ENCODE measurements at places on chromosomes 11 and 22.

GRCh38 chr11:123265951-123266350, 70.9 kb upstream of the CLMP start:
- DNase-seq = no peak

GRCh38 chr11:130436171-130436570, 7.8 kb upstream of the ADAMTS8 start:
- no peak for DNase-seq

DNA sequence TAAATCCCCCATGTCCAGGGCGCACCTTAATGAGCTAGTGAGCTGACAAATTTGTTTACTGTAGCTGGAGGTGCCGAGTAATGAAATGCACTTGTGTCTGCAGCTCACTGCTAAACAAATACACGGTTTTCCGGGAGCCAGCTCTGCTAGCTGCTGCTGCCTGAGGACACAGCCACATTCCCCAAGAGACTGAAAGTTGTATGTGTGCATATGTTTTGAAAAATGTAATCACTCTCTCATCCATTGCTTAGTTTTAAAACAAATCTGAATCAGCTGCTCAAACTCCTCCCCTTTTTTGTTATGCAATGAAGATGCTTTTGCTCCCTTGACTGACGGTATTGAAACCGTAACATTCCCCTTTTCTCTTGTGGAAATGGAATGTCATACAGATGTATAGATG, 62.4 kb upstream of the NNMT start:
- peak; percentile 18 for DNase-seq

DNA sequence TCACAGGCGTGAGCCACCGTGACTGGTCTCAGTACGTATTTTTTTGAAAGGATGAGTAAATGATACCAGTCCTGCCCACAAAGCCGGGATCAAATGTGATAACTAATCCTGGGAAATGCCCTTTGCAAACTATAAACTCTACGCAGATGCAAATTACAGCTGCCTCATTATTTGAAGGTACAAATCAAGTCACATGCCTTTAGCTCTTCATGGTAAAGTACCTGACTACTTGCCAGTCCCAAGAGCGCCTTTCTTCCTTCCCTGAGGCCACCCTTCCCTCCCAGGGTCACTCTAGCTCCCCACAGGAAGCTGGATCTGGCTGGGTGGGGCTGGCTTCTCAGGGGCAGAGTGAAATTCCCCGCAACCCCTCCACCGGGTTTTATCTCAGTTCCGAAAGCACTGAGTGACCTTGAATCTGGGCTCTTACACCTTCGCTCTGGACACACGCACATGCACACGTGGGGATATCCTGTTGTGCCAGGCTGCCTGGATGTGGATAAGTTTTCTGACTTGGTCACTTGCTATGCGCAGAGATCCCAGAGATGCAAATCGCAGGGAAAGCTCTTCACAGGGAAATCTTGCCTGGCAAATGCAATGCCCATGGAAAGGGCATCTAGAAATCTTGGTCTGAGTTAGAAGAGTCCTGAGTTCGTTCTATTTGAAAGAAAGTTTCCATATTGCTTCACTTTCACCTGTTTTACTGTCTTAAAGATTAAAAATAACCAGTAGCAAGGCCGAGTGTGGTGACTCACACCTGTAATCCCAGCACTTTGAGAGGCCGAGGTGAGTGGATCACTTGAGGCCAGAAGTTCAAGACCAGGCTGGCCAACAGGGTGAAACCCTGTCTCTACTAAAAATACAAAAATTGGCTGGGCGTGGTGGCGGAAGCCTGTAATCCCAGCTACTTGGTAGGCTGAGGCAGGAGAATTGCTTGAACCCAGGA, 8.5 kb downstream of the A4GALT start:
- DNase-seq = no peak

DNA sequence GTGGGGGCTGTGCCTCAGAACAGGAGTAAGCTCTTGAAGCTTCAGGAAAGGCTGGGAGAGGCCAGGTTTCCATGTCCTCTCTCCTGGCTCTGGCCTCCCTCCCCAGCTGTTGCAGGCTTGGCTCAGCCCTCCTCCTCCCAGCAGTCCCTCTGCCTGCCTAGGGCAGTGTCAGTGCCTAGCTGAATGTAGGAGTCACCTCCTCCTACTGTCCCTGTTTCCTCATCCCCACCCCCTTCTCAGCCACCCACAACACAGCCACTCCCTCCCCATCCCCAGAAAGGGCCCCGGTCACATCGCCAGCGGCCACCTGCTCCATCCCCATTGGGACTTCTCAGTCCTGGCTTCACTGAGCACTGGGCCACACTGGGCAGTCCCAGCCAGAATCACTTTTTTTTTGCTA, 2.9 kb upstream of the FBLN1 start:
- no peak for DNase-seq

GRCh38 chr11:35487532-35488078, 37.8 kb downstream of the PAMR1 start:
- DNase-seq = peak; percentile 59

- DNase-seq = no peak
These were observed 166.2 kb downstream of the FAT3 start for GRCh38 chr11:92390783-92391182.

- DNase-seq = no peak
These were observed 591.3 kb downstream of the LRRC4C start for GRCh38 chr11:40867991-40868632.

DNA sequence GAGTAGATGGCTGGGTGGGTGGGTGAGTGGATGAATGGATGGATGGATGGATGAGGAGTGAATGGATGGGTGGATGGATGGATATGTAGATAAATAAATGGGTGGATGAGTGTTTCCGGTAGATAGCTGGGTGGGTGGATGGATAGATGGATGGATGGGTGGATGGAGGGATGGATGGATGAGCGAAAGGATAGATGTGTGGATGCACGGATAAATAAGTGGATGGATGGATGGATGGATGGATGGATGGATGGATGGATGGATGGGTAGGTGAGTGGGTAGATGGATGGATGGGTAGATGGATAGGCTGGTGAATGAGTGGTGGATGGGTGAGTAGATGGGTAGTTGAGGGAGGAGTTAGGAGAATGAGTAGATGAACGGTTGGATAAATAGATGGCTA, 349.3 kb downstream of the MN1 start:
- no peak for DNase-seq

GRCh38 chr22:38846412-38846811, 2.6 kb upstream of the NPTXR start:
- DNase-seq = no peak

- no peak for DNase-seq
These were observed 330.7 kb downstream of the TTC28 start for GRCh38 chr22:28348613-28349609.

GRCh38 chr11:119027561-119028345, 2.9 kb downstream of the SLC37A4 start:
- no peak for DNase-seq

- no peak for DNase-seq
These were observed 16.6 kb downstream of the SAA1 start for GRCh38 chr11:18282626-18283025.

- DNase-seq = no peak
These were observed 8.1 kb downstream of the MACROD1 start for GRCh38 chr11:64157631-64158394.

DNA sequence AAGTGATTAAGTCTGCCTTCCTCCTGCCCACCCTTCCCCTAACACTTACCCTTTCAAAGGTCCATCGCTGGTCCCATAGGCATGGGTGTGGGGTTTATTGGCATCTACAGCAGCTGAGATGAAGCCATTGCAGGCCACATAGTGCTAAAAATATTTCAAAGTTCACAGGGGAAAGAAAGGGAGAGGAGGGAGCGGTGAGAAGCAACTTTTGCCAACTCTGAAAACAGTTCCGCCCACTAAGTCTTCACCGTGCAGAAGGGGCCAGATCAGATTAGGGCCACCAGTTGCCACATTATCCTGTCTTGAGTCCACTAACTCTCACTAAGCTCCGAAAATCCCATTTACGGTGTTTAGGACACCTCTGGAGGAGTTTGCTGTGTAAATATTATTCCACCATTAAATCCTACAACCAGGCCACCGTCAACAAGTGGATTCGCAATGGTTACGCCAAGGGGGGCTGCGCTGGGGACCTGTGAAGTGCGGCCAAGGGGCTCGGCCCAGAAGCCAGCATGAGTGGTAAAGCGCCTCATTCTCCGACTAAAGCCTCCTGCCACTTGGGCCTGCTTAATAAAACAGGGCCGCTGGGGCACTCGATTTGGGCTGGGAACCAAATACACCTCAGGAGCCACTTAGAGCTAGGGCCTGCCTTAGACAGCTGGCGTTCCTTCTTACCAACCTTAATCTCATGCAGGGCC, 534.9 kb downstream of the MIAT start:
- no peak for DNase-seq

GRCh38 chr11:57203359-57203758, 21.6 kb downstream of the LRRC55 start:
- no peak for DNase-seq

DNA sequence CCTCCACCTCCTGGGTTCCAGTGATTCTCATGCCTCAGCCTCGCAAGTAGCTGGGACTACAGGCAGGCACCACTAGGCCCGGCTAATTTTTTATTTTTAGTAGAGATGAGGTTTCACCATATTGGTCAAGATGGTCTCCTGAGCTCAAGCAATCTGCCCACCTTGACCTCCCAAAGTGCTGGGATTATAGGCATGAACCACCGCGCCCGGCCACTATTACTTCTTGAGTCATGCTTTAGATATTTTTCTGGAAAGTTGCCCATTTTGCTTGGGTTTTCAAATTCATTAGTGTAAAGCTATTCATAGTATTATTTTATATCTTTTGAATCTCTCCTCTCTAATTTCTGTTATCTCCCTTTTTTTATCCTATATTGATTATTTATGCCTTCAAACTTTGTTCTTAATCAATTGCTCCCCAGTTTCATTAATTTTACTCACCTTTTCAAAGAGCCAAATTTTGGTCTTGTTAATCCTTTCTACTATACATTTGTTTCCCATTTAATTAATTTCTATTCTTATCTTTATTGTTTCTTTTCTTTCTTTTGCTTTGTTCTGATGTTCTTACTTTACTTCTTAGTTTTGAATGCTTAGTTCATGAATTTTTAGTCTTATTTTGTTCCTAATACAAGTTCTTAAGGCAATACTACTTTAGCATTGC, 10.3 kb upstream of the RAC2 start:
- no peak for DNase-seq

DNA sequence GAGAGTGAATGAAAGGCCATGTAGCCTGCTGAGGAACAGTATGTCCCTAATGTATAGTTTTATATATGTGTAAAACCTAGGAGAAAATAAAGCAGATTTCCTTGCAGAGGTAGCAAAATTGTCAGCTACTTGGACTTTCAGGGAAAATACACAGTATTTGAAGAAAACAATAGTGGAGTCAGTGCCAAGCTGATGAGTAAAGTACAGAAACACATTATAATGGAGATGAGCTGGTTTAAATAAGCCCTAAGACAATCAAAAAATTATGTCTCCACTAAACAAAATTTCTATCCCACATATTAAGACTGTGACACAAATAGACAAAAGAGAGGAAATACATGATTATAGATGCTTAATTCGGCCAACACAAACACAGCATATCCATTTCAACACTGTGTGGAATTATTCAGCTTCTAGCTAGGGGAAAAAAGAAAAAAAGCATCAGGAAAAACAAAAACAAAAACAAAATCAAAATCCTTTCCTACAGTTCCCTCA, 75.9 kb downstream of the MAML2 start:
- no peak for DNase-seq

DNA sequence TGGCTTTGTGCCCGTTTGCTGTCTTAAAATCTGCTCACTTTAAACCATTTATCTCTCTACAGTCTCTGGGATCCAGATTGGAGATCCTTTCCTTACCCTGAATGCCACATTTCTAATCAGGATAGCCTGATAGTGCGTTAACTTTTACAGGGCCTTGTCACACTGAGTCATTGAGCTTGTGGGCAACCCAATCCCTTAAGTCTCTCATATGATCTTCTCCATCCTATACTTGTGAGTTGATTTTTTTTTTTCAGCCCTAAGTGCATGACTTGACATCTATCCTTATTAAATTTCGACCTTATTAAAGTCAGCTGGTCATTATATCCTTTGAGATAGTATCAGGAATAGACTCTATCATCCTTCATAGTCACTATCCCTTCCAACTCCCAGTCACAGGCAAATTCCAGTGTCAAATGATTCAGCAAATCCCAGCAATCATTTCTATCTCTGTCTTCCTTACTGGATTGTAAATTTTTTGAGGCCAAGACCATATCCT, 57.7 kb downstream of the TEAD1 start:
- DNase-seq = no peak

- no peak for DNase-seq
These were observed 107.5 kb downstream of the USP35 start for GRCh38 chr11:78295991-78296930.

GRCh38 chr11:131518305-131518838, 148.0 kb downstream of the NTM start:
- DNase-seq = no peak

DNA sequence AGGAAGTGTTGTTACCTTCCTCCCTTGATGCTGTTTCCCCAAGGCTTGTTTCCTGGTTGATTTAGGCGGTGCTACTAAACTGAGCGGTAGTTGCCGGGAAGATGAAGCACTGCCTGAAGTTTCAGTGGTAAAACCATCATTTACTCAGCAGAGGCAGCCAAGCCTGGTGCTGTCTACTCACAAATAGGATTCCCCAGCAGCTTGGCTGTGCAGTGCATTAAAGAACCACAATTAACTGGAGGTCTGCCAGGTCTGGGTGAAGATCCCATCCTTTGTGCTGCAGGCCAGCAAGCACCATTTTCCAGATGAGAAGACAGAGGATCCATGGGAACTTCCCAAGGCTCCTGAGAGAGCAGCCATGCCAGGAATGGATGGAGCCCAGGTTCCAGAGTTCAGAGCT, 231.9 kb upstream of the E2F8 start:
- no peak for DNase-seq

GRCh38 chr11:103069367-103069766, 22.6 kb downstream of the DCUN1D5 start:
- no peak for DNase-seq

DNA sequence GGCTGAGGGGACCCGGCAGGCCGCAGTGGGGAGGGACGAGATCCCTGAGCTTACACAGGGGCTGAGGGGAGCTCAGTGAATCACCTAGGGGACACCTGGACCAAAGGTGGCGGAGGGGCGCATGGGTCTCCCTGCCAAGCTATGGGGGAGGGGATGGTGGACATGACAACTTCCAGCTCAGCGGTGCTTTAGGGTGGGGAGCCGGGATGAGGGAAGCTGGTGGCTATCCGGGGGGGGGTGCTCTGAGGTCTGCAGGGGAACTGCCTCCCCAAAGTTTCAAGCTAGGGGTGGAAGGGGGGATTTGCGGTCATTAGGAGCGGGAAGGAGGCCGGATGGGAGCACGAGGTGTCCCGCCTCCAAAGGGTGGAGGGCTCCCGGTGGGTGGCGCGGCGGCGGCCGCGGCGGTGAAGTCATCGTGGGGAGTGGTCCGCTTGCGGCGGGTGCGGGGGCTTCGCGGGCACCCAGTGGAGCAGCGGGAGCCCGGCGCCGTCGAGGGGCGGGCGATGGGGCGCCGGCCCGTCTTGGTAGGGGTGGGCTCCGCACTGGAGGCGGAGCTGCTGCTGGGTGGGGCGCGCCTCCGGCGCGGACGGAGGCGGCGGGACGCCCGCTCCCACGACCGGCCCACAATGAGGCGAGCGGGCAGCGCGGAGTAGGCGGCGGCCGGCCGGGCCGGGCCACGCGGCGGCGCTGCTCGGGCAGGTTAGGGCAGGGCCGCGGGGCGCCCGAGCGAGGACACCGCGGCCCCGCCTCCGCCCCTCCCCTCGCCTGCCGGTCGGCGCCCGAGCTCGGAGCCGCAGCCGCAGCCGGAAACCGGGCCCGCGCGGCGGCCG, at the start of gene MICALL1:
MICALL1 (plus strand) TSS at position 764 of the 830 bp plus-strand sequence. CDS start 126 bp downstream, outside the sequence.
- DNase-seq = peak; percentile 1

GRCh38 chr11:9732453-9732852, 68.6 kb downstream of the SWAP70 start:
- DNase-seq = no peak

Measured in NCI-H748 treated with DMSO at 0.1 percent for 48 hours (cell line).